NCI-H1048 (cell line): ENCODE measurements at places on chromosomes 7 and 10.

DNA sequence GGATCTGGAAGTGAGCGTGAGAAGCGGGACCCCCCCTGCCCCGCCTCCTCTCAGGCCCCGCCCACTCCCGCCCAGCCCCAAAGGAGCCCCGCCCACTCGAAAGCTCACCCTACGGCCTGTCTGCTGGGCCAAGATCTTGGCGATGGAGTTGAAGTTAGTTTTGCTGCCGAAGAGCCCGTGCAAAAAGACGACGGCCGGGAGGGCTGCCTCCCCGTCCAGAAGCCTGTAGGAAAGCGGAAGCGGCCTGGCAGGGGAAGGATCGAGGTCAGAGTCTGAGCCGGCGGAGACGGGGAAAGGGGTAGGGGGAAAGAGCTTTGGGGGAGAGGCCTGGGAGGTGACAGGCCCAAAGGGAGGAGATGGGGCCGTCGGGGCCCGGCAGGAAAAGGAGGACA is 386 bp downstream of the ABHD11 start:
- DNase-seq, result peak; percentile 24

GRCh38 chr7:66380272-66380888 is 175.2 kb downstream of the TPST1 start:
- DNase-seq, result no peak

DNA sequence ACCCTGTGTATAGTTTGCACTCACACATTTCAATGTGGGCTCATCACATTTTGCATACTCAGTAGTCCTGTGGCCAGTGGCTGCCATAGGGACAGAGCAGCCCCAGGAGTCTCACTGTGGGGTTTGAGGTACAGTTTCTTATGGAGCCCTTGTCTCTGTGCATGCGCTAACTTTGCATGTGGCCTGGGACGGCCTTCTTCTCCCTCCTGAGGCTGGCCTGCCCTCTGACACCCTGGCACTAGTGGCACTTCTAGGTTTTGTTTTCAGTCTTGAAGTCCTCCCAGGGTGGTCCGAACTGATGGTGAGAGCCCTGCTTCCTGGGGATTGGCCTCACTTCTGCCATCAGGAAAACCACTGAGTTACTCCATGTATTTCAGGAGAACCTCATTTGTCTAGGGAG is 21.2 kb downstream of the NACAD start:
- no peak for DNase-seq

- no peak for DNase-seq
Measured at GRCh38 chr7:79965946-79966345, 168.7 kb upstream of the GNAI1 start.

GRCh38 chr7:153701678-153702077 is 350.5 kb upstream of the DPP6 start:
- DNase-seq, result no peak
